Inflammatory macrophage treated with lipopolysaccharide for 4 hours (primary cell): ENCODE measurements at places on chromosomes 12 and 14.

- DNase-seq: peak; percentile 57
Measured at GRCh38 chr12:94710933-94711332, 60.6 kb upstream of the TMCC3 start.

- no peak for DNase-seq
Measured at GRCh38 chr12:38880288-38880687, 25.1 kb downstream of the CPNE8 start.

DNA sequence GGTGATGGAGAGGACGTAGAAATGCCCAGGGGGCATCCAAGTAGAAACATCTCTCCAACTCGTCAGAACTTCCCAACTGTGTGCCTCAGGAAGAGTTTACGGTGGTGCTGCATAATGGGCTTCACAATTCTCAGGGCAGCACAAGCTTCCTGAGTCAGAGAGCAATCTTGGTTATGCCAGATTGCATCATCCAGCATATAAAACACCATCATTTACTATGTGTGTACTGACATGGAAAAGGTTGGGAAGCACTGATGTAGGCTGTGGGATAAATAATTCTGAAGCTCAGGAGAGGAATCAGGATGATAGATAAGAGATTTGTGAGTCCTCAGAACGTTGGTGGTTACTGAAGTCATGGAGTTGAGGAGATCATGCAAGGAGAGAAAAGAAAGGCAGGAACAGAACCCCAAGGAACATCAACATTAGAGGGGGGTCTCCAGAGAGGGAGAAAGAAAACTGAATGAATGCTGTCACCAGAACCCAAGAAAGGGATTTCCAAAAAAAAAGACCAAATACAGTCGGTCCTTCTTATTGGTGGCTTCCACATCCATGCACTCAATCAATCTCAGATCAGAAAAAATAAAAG is 4.7 kb upstream of the NCKAP5L start:
- DNase-seq: no peak

DNA sequence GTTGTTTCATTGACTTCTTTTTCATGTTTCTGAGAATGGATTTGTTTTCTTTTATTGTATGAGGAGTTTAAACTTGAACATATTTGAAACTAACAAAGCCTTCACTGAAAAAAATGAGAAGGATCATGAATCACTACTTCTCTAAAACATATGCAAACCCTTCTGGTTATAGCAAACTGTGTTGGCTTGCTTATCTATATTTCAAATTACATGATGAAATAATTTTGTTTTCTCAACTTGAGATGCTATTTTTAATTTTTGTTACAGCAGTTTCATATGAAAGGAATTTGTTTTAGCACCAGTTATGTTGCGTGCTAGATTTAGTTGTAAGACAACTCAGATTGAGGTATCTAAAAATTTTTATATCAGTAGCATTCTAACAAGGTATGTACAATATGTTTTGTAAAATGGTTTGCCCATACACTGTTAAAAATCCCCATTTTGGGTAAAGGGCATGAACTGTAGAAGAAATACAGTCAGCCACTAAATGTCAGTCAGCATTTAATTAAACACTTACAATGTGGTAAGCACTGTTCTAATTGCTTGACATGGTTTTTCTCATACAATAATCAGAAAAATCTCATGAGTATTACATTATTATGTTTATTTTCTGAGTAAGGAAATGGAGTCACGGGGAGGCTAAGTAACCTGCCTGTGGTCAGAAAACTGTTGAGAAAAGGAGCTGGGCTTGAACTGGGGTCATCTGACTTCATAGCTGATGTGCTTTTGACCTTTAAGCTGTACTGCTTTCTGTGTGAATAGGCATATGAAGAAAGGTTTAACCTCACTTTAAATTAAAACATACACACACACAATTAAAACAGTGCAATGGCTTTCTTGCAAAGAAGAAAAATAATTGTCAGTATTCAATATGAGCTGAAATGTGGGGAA is 105.7 kb downstream of the PLEKHA5 start:
- peak; percentile 77 for DNase-seq

DNA sequence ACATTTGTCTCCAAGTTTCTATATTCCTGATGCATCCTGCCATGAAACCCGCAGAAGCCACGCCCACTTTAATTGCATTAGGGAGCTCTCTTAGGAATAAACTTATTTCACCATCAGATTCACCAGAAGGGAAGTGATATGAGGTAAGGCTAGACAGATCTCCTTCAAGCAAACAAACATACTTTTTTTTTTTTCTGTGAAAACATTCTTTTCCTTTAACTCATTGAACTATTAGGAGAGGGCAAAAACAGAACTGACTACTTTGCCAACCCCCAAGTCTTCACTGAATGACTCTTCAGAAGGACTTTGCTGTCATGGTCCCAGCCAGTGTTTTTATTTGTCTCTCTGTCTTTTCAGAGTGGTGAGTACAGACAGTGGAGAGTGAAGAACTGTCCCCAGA is 48.4 kb downstream of the GTF2A1 start:
- peak; percentile 48 for DNase-seq

DNA sequence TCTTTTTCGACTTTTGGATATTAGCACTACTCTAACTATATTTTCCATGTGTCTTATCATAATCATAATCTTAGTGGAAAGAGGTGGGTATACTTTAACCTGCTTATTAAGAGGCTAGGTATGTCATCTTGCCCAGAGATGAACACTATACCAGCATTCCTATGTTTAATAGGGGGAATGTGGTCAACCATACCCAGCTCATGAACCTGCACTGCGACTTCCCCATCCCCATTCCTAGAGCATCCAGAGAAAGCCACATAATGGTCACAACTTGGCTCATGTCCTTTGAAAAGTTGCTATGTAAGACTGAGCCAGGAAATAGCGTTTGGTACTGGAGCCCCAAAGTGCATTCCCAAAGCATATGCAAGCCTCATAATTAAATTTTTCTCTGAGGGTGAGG is 55.2 kb downstream of the TMCC3 start:
- DNase-seq: no peak

GRCh38 chr14:54174457-54174856 is 217.8 kb upstream of the BMP4 start:
- no peak for DNase-seq

GRCh38 chr12:53948650-53949593 is 5.8 kb upstream of the HOXC12 start:
- no peak for DNase-seq

DNA sequence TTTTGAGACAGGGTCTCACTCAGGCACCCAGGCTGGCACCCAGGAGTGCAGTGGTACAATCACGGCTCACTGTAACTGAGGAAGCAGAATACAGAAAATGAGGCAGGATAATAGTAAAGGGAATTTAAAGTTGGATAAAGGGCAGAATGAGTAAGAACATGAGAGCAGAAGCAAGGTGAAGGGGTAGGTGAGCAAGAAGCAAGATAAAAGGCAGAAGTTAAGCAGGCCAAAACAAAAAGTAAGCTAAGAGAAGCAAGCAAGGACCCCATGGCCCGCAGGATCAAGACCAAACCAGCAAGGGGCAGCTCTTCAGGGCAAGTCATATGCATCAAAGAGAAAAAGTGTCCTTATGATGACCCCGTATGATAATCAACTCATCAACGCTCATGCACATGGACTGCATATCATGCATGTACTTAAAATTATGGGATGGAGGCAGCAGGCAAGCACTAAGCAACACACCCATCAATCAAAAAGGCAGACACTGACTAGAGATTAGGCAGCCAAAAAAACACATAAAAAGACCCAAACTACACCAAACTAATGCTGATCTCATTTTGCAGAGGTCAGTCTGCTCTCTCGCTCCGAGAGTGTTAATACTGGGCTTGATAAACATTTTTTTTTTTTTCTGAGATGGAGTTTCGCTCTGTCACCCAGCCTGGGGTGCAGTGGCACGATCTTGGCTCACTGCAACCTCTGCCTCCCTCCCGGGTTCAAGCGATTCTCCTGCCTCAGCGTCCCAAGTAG is 11.6 kb downstream of the TIMELESS start:
- DNase-seq: no peak

DNA sequence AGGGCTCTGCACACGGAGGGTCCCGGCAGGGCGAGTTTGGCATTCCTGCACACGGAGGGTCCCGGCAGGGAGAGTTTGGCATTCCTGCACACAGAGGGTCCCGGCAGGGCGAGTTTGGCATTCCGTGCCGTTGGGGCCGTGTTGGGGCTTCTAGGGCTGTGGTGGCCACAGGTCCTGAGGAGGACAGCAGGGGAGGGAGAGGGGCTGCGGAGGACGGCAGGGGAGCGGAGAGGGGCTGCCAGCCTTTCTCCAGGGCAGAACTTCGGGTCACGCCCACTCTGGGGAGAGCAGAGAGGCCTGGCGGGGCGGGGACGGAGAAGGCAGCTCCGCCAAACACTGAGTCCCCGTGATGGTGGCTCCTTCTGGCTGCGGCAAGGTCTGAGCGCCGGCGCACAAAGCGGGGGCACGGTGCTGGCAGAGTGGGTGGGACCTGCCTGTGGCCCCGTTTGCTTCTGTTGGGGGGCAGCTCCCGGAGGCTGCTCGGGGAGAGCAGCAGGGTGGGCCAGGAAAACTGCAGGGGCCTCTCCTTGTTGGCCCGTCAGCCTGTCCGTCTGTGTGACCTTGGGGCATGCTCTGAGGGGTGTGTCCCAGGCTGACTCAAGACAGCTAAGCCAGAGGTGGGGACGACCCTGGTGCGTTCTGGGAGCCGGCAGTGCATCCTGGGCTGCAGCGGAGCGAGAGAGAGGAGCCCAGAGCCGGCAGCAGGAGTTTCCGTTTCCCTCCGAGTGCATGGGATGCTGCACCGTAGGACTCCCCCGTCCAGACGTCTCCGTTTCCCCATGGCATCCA is 60.2 kb downstream of the LRCOL1 start:
- no peak for DNase-seq

DNA sequence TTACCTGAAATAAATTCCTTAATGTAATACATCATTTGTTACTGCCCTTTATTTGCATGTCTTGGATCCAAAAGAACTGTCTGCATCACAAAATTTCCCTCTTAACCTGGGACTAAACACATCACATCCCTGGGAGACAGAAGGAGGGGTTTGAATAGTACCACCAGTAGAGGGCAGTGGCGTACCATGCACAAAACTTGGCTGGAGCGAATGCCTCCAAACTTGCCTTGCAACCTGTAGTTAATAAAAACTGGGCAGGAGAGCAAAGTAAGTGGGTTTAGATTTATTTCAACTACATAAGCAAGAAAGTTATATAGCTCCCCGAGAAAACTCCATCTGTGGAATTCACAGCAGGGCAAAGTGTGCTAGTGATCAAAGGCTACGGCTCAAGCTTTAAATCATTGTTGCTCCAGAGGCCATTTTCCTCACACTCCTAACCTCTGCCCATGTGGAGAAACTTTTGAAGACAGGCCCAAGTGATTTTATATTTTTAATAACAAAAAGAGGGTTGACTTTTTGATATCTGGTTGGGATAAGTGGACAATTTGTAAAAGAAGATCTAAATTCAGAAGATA is 1176.7 kb upstream of the SEL1L start:
- peak; percentile 21 for DNase-seq

DNA sequence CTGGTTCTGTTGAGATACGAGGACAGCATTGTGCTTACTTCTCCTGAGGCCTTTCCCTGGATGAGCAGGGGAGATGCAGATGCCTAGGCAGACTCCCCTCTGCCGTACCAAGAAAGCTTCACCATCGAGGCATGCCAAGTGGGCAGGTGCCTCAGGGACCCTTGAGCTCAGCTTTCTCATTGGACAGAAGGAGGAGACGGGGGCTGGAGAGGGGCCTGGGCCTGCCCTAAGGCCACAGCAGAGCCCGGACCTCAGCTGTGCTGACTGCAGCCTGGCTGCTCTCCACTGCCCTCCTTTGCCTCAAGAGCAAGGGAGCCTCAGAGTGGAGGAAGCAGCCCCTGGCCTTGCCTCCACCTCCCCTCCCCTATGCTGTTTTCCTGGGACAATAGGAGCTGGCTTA is 23.4 kb downstream of the SERPINA1 start:
- no peak for DNase-seq

DNA sequence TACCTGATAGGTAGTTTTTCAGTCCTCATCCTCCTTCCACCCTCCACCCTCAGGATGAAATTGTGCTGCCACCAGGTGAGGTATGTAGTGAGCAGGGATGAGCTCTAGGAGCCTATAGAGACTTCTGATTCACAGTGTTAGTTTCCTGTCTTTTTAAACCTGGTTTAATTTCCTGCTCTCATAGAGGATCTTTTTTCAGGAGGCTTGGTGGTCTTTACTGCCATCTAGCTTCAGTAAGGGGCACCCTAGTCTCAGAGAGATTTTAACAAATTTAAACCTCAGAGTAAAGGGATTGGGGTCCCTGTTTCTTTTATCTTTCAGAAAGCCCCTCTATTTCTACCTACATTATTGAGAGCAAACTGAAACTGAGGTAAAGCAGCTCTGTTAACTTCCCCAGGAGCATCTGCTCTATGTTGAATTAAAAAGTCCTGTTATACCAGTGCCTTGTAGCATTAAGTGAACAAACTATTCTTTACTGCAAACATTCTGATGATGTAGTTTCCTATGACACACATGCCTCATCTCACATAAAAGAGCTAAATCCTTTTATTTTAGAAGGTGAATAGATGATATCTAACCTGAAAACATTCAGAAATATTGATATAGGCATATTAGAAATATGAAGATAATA is 172.2 kb upstream of the DDHD1 start:
- DNase-seq: no peak

- no peak for DNase-seq
Measured at GRCh38 chr12:83097643-83098342, 411.1 kb downstream of the TMTC2 start.

DNA sequence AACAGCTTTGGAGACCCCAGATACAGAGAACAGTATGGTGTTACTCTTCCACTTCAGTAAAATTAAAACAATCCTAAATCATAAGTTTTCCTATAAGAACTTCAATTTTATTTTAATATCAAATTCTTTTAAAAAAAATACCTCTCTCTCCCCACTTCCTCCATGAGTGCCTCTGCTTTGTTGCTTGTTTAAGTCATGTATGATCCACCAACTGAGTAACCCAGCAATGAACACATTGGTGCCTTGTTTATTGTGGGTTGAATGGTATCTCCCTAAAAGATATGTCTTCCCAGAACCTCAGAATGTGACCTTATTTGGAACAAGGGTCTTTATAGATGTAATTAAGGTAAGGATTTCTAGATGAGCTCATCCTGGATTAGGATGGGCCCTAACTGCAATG is 143.5 kb upstream of the EGLN3 start:
- DNase-seq: no peak

GRCh38 chr12:68406134-68406576 is 74.0 kb upstream of the MDM1 start:
- DNase-seq: peak; percentile 57

- DNase-seq: no peak
Measured at GRCh38 chr14:49994951-49995561, 102.2 kb downstream of the ARF6 start.

GRCh38 chr12:19036673-19037357 is 92.7 kb upstream of the PLEKHA5 start:
- DNase-seq: no peak

GRCh38 chr14:92677087-92677668 is 71.2 kb downstream of the LGMN start:
- peak; percentile 91 for DNase-seq

GRCh38 chr12:15151161-15152091 is 69.8 kb downstream of the RERG start:
- DNase-seq: no peak

- no peak for DNase-seq
Measured at GRCh38 chr14:36656687-36657398, 4.8 kb upstream of the PAX9 start.
